ENCODE measurements at places on chromosomes 2 and 18. TPM values are rescaled to one million over a fixed set of nuclear protein-coding genes. Genes with fewer than 3 reads are reported as not detected.
A peak's percentile ranks its signal among the peaks of the same experiment; 100 is the strongest.

DNA sequence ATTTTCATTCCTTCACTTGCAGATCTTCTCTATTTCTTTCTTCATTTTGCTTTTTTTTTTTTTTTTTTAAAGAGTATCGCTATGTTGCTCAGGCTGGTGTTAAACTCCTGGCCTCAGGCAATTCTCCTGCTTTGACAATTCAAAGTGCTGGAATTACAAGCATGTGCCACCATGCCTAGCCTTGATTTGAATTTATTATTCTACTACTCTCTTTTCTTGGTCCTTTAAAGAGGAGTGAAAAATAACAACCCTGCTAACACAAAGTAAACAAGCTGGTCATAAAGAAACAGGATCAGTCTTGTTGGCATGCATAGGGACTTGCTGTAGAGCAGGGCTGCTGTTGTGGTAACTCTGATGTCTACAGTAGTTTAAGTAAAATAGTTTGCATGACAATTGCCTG, 1615.3 kb upstream of the ZEB2 start:
- DNase-seq = no peak

The PSTPIP2 gene
- 9.1 TPM for polyA plus RNA-seq

GRCh38 chr18:50287441-50288347, at the start of gene CXXC1:
Gene CXXC1 (minus strand): TSS chr18:50287692. CDS start chr18:50287589, 103 bp downstream.
- DNase-seq = peak; percentile 98

GRCh38 chr2:101759162-101759561, 61.7 kb downstream of the MAP4K4 start:
- DNase-seq = peak; percentile 14

GRCh38 chr2:54482715-54483114, 26.6 kb downstream of the SPTBN1 start:
- DNase-seq = peak; percentile 66

The ANKRD39 gene
- polyA plus RNA-seq = 9.2 TPM

The HOXD8 gene
- polyA plus RNA-seq = 19.8 TPM

The SLC16A14 gene
- 0.88 TPM for polyA plus RNA-seq

DNA sequence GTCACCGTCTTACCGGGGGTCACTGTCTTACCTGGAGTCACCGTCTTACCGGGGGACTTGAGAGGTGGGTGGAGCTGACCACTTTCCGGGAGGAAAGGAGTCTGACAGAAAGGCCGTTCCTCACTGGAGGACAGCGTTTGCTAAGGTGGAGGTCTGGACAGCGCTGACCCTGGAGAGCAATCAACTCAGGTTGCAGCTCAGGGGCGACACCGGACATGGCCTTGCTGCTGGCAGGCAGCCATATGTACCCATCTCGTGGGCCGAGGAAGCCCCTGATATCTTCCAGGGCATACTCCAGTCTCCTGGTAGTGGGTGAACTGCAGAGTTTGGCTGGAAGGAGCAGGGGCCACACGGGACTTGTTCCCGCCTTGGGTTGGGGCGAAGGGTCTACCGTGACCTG, 234.6 kb upstream of the MYT1L start:
- no peak for DNase-seq

- DNase-seq = no peak
Measured at GRCh38 chr2:88117973-88118372, 9.9 kb downstream of the FABP1 start.

The SERPINB3 gene
- 0.34 TPM for polyA plus RNA-seq

DNA sequence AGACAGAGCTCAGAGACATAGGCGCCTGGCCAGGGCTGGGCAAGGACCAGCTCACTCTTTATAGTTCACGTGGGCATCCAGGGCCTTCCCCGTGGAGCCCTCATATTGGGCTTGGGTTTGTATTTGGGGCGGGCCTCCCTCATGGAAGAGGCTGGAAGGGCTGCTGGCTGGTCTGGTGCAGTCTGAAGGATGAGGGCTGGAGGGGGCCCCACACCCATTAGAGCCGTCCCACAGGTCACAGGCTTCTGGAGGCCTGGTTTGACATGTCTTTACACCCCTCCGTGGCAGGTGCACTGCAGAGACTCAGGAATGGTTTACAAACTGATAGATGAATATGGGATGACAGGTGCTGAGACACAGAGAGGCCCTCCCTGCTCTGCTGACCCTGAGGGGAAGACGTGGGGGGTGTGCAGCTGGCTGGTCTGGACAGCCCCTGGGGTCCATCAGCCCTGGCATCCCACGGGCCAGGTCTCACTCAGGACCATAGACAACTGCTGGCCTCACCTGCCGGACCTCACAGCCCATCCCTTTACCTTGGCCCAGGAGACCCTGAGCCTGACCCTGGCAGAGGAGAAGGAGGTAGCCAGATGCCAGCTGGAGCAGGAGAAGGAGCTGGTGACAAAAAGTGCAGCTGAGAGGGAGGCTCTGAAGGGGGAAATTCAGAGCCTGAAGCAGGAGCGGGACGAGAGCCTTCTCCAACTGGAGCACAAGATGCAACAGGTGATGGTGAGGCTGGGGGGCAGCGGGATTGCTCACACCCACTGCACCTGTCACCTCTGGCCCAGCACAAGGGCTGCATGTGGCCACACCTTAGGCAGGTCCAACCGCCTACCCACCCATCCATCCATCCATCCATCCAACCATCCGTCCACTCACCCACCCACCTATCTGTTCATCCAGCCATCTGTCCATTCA, 43.9 kb downstream of the CROCC2 start:
- no peak for DNase-seq

DNA sequence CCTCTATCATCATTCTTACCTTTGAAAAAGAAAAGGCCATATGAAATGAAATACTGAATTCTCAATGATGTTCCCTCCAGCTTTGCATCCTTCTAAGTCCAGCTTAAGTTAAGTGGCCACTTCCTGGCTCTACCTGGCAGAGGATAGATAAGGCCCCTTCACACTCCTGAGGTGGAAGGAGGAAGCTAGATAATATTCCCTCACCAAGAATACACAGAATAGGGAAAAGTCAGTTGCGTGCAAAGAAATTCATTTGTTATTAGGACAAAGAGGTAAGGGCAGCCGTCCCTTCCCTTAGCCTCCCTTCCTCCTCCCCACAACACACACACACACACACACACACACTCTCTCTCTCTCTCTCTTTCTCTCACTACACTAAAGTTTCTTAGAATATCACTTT, 37.5 kb downstream of the OLA1 start:
- DNase-seq = no peak

- peak; percentile 53 for DNase-seq
Measured at GRCh38 chr18:75208155-75208835, 644 bp downstream of the PTGR3 start.

DNA sequence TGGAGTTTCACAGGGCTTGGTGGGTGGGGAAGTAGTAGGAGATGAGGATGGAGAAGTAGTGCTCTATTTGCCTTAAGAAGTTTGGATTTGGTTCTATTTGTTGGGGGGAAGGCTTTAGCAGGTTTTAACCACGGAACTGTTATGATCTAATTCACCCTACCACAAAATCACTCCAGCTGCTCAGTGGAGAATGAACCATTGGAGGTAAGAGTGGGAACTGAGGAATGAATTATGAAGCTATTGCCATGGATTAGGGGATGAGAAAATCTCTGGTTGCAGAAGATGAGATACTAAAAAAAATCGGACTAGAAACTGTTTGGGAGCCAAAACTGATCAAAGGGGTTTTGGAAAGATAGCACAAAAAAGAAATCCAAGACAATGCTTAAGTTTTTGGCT, 488.9 kb downstream of the DLGAP1 start:
- no peak for DNase-seq

- DNase-seq = peak; percentile 3
Measured at GRCh38 chr2:239724851-239725550, 300.1 kb downstream of the NDUFA10 start.

GRCh38 chr2:150438654-150439053, 48.8 kb downstream of the RND3 start:
- no peak for DNase-seq

The POMC gene
- 115 TPM for polyA plus RNA-seq

Measured in adrenal gland (tissue), 19 donors.